EH (cell line): ENCODE measurements at places on chromosomes 3 and 15.
A peak's percentile ranks its signal among the peaks of the same experiment; 100 is the strongest.

- DNase-seq = no peak
Observed at GRCh38 chr3:9901967-9902366, 681 bp upstream of the IL17RE start.

DNA sequence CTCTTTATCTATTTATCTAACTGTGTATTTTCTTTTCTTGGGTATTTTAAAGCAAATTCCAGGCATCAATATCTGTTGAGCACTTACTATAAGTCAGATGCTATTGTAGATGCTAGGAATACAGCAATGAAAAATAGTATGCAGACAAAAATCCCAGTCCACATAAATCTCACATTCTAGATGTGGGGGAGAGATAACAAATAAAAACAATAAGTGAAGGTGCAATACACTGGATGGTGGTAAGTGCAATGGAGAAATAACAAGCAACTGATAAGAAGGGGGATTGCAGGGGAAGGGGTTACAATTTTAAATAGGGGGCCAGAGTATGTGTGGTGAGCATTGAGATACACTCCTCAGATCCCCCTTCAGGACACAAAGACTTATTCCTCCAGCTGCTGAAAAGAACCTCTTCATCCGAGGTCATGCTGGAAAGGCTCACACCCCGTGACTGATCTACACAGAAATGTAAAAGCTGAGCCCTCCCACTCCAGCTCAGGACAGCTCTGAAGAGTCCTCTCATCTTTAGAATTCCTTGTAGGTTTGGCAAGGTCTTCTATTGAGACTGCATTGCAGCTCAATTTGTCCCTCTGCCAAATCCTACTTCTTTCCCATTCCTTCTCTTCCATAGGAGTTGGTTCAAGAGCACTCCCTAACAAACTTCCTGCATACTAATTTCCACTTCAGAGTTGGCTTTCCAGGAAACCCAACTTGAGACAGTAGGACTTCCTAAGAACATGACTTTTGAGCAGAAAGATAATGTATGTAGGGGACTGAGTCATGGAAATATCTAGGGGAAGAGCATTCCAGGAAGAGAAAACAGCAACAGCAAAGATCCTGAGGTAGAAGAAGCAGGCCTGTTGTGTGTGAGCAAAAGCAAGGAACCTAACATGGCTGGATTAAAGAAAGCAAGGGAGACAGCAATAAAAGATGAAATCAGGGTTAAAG, 8.1 kb upstream of the SCG3 start:
- DNase-seq = no peak

DNA sequence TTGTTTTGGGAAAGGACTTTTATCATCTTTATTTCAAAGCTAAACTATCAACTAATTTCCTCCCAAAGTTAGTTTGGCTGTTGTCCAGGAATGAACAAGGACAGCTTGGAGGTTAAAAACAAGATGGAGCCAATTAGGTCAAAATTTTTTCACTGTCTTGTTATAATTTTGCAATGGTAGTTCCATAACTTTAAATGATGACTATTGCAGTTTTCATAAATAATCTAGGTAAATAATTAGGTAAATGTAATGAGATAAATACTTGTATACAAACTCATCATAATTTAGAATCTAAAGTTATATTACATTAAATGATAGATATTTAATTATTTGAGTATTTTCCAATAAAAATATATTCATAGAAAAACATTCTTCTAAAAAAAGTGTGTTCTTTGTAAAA, 68.3 kb upstream of the DAZL start:
- no peak for DNase-seq

DNA sequence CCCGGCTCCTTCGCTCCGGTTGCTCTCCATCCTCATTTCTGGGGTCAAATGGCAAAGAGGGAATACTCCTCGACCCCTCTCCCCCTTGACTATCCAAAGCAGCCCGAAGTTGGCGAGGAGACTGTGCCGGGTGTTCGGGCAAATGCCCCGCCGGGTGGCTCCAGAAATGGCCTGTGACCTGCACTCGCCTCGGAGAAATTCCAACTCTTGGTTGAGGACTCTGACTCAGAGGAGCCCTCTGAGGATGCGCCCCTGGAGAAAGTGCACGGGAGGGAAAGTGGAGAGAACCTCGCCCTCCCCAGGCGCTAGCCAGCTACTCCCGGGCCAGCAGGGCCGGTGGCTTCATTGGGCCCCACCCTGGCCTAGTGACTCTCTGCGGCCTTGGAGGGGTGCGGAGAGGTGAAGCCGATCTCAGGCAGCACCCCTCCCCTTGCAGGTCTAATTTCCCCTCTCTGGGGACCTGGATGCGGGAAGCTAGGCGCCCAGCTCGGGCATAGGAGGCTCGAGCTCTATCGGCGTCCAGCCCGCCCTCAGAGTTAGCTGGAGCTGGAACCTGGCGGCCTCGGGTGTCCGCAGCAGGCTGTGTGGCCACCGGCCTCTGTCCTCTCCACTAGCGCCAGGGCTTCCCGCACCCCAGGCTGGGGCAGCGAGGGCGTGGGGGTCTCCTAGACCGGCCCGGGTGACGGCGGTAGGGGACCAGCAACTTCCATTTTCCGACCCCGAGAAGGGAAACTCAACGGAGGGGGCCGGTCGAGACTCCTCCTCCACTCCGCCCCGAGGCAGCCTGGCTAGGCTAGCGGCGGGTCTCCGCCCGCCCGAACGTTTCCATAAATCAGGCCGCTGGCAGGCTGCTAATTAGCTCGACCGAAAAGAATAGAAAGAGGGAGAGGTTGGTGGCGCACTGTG, 29.4 kb downstream of the NR2F2 start:
- DNase-seq = peak; percentile 71

DNA sequence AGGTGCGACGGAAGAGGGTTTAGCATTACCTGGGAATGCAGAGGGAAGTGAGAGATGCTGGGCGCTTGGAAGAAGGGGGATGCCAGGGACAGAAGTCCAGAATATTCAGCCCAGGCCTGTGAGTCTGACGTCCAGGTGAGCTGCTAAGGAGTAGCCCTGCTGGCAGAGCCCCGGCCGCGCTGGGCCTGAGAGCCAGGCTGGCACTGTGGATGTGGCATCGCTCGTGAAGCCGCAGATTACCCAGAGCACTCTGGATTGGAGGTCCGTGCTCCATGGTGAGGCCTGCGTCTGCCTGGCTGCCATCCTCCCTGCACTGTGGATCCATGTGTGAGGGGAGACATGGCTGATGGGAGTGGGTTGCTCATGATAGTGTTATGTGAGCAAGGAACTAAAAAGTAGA, 14.5 kb downstream of the MAN2A2 start:
- DNase-seq = no peak
